ENCODE measurements at places on chromosomes 6 and 20.
A peak's percentile ranks its signal among the peaks of the same experiment; 100 is the strongest.

DNA sequence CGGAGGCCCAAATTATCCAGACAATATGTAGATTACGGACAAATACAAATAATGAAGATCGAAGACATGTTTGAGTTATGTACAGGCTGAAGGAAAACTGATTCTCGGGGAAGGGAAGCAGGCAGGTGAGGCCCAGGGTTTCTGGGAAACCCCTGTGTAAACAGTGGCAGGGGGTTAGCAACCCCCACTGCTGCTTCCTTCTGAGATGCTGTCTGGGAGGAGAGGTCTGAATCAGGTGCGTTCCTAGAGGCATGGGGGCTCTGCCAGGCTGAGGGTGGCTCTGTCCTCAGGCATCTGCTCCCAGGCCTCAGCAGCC, 7.2 kb upstream of the MDGA1 start:
- no peak for DNase-seq

DNA sequence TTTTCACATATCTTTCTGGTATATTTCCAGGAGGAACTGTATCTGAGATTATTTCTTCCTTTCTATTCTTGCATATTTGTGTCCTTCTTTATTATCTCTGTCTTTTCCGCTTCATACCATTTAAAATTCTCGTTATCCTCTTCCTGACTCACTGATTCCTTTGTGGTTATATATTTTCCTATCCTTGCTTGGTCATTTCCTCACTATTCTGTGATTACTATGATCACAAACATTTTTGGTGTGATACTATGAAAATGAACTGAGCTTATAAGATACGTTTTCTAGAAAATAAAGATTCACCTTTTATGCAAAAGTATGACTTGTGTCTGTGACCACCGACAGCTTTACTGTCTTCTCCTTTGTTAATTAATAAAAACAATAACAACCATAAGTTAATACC, 26.5 kb upstream of the MYCT1 start:
- DNase-seq, result no peak

- DNase-seq, result no peak
Observed at GRCh38 chr20:9400171-9401025, 114.0 kb upstream of the LAMP5 start.

DNA sequence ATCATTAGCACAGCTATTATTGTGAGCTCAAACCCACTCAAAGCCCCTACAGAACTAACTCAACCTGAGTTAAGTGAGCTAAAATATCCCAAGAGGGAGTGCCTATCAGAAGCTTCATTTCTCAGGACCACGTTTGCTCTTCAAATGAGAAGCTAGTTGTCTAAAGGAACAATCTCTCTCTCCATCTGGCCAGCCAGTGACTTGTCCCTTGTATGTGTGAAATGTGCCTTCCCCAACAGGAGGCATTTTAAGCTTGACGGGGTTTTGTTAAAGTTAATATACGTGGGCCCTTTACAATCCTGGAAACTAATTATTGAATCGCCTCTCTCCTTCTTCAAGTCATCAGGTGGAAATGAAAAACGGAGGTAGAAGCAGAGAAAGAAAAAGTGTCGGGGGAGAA, 62.0 kb downstream of the TRERF1 start:
- DNase-seq, result no peak

- no peak for DNase-seq
Observed at GRCh38 chr6:146697921-146698320, 99.1 kb downstream of the ADGB start.

DNA sequence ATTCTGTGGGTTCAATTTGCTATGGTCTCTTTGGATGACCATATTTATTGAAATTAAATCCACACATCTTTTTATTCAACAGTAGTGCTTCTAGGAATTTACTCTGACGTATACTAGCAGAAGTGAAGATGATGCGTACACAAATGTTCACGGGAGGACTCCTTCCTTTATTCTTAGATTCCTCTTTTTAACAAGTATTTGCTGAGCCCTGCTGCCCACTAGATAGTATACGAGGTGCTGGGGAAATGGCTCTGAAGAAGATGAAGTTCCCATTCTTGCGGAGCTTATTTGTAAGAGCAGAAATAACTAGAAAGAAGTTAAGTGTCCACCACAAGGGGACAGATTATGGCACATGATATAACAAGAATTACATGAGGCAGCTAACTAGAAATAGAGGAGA, 145.2 kb downstream of the DOK5 start:
- no peak for DNase-seq

- DNase-seq, result no peak
Observed at GRCh38 chr20:44552950-44553908, 29.1 kb upstream of the PKIG start.

DNA sequence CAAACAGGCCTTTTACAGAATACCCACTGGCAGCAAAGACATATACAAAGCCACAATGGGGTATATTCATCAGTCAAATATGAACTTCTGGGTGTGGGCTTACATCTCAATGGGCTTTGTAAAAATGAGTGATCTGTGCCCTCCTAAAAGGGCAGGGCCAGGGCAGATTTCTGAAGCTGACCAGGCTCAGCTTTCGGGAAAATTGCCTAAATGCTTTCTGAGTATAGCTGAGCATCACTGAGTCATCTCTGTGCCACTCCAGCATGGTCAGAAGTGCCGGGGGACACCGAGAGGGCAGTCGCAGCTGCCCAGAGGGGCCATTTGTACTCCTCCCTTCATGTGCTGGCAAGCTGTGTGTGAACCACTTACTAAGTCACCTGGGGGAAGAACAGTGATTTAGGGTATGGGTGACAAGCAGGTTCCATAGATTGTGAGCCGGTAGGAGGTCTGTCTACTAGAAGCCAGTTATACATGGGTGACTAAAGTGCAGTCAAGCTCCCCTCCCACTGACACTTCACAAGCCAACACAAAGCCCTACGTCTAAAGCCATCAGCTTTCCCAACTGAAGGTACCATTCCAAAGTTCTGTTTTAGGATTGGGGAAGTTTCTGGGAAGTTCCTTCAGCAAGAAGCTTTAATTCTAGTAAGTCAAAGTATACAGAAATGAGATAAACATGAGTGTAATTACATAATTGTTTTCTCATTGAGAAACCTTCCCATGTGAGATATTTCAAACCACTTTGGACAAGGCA, 147.6 kb upstream of the TAB2 start:
- DNase-seq, result no peak

GRCh38 chr6:11283629-11284028, 51.2 kb upstream of the NEDD9 start:
- DNase-seq, result no peak

- no peak for DNase-seq
Observed at GRCh38 chr20:16290358-16290757, 282.9 kb downstream of the KIF16B start.

GRCh38 chr6:29653452-29654038, 3.3 kb upstream of the MOG start:
- peak; percentile 21 for DNase-seq

DNA sequence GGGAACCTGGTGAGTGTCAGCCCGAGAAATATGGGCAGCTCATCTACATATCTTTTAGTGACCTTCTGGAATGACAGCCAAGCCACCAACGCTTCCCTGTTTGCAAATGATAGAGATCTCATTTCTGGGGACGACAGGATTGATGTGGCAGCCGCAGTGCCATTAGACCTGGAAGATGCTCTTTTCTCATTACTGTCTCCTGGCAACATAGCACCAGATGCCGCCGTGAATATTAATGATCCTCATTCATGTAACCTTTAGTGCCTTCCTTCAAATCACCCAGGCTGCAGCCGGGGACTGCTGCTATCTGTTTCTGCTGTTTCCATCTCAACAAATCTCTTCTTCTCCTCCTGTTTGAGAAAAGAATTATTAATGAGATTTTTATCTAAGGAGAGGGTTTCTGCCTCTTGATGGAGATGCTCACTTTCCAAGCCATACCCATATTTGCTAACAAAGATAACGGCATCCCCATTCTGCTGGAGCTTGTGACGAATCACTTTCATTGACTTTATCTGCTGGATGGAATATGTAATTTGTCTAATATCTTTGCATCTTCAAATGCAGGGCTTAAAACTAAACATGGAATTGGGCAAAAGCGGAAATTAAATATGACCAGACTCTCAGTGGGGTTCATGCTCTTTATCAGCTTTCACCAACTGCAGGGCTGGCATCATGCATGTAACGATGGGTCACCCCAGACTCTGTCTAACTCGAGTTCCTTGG, 74.8 kb upstream of the KIF16B start:
- no peak for DNase-seq

DNA sequence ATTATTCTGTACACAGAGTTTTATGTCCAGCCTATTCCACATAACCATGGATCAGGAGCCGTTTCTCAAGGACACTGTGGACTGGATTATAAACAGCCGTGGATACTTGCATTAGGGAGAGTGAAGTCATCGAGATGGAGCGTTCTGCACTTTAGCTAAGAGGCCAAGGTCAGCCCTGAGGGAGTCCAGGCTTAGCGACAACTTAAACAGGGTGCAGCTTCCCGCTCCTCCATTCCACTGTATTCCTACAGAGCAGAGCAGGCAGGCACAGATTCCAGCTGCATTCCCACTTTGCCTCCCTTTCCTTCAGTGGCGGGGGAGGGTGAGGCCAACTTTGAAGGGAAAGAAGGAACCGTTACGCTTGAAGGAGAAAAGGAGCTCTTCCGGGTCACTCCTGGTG, 59.5 kb downstream of the RAMACL start:
- DNase-seq, result no peak

GRCh38 chr6:15365273-15365687, 119.4 kb downstream of the JARID2 start:
- peak; percentile 5 for DNase-seq

- no peak for DNase-seq
Observed at GRCh38 chr6:10658910-10659698, 35.3 kb downstream of the C6orf52 start.

DNA sequence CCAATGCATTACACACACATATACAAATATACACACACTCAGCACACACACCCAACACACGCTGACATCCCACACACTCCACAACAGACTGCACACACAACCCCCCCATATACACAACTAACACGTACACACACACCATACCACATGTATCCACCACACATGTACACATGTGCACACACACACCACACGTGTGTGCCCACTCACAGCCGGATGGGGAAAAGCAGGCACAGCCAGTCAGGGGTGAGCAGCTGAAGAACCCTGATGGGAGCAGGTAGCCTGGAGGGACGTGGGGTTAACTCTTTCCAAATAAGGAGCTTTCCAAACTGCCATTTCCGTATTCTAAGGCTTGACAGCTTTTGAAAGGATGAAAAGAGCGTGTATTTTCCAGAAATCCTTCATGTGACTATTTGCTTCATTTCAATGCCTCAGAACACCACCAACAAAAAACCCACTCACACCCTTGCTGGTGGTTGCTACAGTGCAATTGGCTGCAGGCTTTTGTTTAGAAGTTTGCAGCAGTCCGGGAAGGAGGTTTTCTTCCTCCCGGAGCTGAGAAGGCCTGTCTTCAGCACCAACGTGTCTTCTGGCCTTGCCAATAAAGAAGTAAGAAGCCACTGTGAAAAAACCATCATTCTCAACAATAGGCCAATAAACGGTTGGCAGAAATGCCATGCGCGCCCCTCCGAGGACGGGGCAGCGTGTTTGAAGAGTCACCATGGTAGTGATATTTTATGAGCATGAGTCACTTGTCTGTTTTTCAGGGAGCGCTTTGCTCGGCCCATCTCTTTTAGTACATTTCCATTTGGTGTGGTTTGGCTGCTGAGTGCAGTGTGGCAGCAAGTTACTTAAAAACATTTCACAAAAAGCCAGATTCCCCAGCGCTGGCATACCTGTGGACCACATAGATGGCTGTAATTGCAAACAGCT, 131.3 kb upstream of the GMDS start:
- DNase-seq, result no peak

GRCh38 chr20:53934421-53935343, 135.7 kb downstream of the BCAS1 start:
- no peak for DNase-seq

- no peak for DNase-seq
Observed at GRCh38 chr20:21100578-21101452, 5.3 kb downstream of the LINC00237 start.

DNA sequence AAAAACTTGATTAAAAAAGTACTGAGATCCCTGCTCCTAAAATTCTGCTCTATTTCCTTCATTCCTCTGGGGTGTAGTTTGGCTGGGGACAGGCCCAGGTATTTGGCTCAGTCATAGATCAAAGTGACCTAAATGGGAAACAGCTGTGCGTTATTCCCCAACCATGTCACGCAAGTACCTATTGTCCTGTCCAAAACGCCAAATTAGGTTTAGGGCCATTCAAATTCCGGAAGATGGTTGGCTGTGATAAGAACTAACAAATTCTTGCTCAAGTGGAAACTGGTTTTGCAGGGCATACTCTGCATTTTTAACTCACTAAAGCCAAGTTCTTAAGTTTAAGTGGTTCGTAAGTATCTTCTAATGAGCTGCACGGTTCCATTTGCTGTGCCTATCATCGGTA, 147.6 kb upstream of the TMEM170B start:
- no peak for DNase-seq

DNA sequence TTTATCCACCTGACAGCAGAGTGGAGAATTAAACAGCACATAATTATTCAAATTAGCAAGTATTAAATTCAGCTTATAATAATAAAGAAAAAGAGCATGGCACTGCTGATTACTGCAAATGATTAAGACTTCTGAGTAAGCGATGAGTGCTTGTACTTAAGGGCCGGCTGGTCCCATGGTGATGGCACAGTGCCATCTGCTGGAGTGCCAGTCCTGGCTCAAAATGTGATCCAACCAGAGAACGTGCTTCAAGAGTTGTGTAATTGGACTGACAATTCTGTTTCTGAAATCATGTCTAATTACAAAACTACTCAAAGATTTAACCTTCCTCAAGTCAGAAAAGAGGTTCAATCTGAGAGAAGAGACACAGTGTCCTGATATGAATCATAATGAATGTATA, 181.6 kb upstream of the RGS17 start:
- DNase-seq, result peak; percentile 2

GRCh38 chr6:68691120-68691519, 56.0 kb downstream of the ADGRB3 start:
- no peak for DNase-seq

DNA sequence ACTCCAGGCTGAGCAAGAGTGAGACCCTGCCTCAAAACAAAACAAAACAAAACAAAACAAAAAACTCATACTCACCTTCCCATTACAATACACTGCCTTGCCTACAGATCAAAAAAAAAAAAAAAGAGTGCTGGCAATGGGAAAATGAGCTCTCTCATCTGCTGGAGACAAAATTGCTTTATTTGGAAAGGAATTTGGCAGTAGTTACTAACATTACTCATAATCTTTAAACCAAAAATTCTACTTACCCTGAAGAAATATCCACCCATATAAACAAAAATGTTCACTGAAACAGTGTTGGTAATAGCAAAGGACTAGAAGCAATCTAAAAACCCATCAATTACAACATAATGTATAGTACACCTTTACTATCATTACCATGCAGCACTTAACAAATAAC, 120.4 kb downstream of the RNGTT start:
- DNase-seq, result no peak

DNA sequence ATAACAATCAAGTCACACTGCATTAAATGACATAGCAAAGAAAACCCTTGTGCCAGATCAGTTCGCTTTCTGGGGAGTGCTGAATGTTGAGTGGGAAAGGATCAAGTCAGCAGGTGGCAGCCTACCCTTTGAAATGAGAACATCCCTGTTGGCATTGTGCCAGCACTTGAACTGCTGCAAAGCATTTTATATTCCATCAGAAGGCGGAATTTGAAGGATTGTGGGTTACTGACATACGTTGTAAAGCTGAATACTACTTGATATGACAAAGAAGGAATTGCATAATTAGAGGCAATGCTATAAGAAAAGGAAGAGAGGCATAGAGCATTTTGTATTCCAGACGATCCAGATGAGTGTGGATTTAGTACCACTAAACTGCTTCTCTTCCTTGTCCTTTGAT, 26.5 kb downstream of the BCKDHB start:
- DNase-seq, result no peak

Measured in activated naive CD4-positive, alpha-beta T cell (primary cell).